ENCODE measurements at places on chromosomes 6 and 20.

DNA sequence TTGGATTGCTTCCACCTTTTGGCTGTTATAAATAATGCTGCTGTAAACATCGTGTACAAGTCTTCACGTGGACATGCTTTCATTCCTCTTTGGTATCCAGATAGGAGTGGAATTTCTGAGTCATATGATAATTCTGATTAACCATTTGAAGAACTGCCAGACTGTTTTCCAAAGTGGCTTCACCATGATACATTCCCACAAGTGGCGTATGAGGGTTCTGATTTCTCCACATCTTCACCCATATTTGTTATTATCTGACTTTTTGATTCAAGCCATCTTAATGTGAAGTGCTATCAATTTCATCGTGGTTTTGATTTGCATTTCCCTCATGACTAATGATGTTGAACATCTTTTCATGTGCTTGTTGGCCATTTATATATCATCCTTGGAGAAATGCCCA, 2.9 kb upstream of the SNRPB start:
- no peak for DNase-seq

GRCh38 chr20:36102809-36103596, 51.5 kb upstream of the EPB41L1 start:
- no peak for DNase-seq

DNA sequence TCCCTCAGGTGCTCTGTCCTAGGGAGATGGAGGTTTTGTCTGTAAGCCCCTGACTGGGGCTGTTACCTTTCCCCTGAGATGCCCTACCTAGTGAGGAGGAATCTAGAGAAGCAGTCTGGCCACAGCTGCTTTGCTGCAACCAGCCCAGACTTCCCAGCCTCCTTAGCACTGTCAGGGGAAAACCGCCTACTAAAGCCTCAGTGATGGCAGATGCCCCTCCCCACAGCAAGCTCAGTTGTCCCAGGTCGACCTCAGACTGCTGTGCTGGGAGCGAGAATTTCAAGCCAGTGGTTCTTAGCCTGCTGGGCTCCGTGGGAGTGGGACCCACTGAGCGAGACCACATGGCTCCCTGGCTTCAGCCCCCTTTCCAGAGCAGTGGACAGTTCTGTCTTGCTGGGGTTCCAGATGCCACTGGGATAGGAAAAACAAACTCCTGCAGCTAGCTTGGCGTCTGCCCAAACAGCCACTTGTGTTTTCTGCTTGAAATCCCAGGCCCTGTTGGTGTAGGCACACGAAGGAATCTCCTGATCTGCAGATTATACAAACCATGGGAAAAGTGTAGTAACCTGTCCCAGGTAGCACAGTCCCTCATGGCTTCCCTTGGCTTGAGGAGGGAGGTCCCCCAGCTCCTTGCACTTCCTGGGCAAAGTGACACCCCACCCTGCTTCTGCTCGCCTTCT, 146.4 kb upstream of the PROKR2 start:
- DNase-seq = no peak

DNA sequence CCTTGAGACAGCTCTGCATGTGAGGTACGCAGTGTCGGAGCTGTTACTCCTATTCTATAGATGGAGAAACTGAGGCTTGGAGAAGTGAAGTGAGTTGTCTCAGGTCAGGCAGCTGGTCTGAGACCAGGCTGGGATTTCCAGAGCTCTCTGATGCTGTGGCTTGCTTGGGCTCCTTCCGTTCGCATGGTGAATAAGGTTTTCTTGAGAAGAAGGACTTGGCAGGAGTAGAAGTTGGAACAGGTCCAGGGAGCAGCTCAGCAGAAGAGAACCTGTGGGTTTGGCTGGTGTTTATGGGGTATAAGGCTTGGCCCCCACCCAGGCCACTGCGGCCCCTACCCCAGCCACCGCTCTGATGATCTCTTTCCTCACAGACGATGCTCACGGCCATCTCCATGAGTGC, 7.4 kb downstream of the SLC12A5 start:
- no peak for DNase-seq

GRCh38 chr6:1395506-1395905, 6.1 kb downstream of the FOXF2 start:
- no peak for DNase-seq

GRCh38 chr6:46736906-46737305, 1.7 kb upstream of the PLA2G7 start:
- no peak for DNase-seq

- no peak for DNase-seq
These were observed 50.1 kb downstream of the HDDC2 start for GRCh38 chr6:125251516-125252220.

GRCh38 chr6:2938004-2938631, 33.2 kb downstream of the SERPINB6 start:
- DNase-seq = no peak

DNA sequence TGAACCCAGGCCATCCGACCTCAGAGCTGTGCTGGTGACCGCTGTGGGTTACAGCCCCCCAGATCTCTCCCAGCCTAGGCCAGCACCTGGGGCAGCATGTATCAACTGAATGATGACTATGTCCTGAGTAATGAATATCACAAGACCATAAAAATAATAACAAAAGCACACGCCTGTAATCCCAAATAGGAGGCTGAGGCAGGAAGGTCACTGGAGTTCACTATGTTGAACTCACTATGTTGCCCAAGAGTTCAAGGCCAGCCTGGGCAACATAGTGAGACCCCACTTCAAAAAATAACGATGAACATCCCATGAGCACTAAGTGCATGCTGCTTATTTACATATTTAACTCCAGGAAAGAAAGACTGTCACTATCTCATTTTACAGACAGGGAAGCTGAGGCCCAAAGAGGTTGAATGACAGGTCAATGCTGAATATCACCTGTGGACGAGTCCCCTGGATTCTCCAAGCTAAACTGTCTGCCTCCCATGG, 92.3 kb downstream of the NFATC2 start:
- DNase-seq = no peak

DNA sequence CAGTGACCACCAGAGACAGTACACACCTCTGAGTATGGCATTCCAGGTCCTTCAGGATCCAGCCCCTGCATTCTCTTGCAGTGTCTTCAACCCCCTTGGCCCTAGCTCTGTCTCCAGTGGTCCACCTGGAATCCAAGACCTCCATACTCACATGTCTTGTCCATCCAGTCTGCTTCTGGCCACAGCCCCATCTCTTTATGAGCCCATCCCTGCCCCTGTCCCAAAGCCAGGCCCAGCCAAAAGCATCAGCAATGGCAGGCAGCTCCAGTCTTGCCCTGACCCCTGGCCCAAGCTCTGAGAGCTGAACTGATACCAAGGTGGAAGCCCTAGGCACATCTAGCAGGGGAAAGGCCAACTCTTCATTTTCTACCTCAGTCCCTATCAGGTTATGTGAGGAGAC, 119.6 kb upstream of the PTPRT start:
- no peak for DNase-seq

DNA sequence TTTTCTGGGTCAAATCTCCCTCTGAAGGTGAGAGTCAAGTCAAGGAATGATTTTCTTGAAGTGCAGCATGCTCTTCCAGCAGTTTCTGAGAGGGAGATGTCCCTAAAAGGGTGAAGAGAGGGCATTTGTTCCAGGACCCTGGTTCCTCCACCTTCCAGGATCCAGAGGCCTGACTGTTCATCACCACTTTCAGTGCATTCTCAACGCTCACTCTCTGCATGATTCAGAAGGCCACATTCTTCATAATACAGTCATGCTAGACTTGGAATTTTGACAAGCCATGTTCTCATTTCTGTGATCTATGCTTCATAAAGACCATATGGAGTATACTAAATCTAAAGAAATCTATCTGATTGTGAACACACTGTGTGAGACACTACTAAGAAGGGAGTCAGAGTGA, 85.1 kb downstream of the PDE7B start:
- DNase-seq = no peak

DNA sequence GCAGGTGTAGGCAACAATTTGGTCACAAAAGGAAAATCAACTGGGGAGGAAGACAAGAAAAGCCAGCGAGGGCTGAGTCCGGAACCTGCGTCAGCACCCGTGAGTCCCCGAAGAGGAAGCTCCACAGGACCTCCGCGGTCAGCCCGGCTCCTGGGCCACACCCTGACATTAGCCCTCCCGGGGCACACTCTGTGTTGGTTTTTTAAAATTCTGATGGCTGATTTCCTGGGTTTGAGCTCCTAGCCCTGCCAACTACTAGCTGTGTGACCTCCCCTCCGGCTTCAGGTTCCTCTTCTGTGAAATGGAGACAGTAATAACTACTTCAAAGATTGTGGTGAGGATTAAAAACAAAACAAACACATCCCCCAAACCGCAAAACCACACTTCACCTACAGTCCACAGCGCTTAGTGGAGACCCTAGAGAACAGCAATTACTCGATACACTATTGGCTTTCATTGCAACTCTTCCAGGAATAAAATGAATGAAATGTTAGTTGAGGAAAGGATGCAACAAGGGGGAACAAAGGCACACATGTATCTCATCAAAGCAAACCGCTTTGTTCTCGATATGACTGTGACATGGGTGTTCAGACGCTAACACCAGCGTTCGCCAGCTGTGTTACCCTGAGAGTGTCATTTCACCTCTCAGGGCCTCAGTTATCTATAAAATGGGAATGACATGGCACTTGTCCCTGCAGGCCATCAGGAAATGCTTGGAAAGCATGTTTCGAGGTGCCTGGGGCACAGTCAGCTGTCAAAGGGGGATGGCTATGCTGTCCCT, 985 bp downstream of the ZBP1 start:
- no peak for DNase-seq

DNA sequence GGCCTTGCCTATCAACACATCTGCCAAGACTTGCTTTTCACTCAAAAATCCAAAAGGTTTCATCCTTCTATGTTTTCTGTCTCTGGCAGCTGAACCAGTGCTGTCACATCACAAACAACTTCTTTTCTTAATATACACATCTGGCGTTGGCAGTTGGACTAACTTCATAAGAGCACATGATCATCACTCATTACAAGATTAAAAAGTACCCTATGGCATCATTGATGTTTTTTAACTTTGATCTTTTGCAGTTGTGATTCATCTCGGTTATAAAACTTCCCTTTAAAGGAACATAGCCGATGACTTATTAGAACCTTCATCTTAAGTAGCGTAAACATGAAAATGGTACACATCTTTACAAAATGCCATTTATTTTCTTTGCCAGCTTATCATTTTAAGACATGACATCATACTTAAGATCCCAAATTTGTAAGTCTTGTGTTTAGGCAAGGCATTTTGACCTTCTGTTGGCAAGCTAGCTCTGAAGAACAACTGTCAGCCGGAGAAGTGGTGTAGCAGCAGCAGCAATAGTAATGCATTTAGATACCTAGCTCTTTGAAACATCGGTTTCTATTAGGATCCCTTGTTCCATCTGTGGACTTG, 64.2 kb upstream of the SUPT3H start:
- no peak for DNase-seq

- no peak for DNase-seq
These were observed 19.2 kb downstream of the TREML4 start for GRCh38 chr6:41247288-41247865.

- peak; percentile 5 for DNase-seq
These were observed 128.0 kb downstream of the PHACTR1 start for GRCh38 chr6:12844284-12845223.

- no peak for DNase-seq
These were observed 8.9 kb downstream of the SNHG17 start for GRCh38 chr20:38426006-38426897.

DNA sequence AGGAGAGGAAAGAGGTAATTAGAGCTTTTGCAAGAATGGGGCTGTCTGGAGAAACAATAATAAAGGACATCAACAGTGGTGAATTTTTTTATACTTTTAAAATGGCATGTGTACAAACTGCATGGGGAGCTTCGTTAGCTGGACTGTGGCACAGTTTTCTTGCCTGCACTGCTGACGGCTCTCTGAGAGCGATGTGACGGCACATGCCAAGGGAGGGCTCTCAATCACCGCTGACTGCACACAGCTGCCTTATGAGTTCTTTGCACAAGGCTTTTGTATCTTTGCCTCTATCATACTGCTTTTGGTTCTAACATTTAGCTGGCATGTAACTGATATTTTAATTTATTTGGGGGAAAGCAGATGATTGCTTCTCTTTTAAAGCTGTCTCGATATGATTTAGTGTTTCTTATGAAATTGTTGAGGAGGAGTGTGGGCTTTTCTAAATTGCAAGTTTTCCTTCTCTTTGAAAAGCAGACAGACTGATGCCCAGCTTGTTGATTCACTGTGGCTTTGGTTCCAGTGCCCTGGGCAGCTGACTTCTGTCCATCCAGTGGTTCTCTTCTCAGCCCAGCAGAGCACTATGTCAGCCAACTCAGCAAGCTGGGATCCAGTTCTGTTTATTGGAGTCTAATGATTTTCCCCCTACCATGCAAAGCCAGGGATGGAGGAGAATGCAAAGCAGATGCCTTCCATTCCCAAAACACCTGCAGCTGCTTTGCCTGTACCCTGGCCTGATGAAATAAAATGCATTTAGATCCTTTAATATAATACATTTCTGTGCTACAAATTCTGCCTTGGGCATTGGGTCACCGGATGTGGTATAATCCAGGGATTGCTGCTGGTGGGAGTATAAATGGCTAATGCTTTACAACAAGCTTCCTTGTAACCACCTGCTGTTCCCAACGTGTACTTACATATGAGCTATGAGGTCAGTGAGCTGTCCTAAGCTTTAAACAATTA, 323.9 kb downstream of the ZFAND3 start:
- no peak for DNase-seq

DNA sequence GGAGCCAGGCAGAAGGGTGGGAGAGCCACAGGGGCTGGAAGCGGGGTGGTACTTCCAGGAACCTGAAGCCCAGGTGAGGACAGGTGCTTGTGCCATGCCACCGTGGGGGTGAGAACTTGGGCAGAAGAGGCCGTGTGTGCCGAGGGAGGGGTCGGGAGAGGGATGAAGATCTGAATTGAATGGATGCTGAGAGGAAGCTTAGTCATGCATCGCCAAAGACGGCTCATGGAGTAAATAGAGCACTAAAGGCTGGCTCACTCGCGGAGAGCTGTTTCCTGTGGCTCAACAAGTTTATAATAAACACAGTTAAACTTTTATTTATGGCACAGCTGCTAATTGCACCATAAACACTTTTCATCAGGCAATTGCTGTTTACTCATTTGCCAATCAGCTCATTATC, 21.7 kb upstream of the MYT1 start:
- no peak for DNase-seq

DNA sequence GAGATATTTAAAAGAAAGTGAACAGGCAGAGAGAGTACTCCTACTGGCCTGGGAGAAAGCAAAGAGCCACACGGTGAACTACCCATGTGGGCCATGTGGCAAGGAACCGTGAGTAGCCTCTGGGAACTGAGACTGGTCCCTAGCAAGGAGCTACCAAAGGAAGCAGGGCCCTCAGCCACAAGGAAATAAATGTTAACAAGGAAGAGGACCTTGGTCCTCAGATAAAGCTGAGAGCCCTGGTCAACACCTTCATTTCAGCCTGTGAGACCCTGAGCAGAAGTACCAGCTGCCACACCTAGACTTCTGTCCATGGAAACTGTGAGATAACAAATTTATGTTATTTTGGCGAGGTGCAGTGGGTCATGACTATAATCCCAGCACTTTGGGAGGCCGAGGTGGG, 25.3 kb downstream of the BMP2 start:
- no peak for DNase-seq

GRCh38 chr20:52747845-52748284, 224.3 kb upstream of the TSHZ2 start:
- no peak for DNase-seq

- DNase-seq = no peak
These were observed 9.4 kb upstream of the FRMD1 start for GRCh38 chr6:168088161-168089053.
